ENCODE measurements at places on chromosomes 12 and 14.
A peak's percentile ranks its signal among the peaks of the same experiment; 100 is the strongest.

- no peak for DNase-seq
These were observed 15.1 kb downstream of the CCDC177 start for GRCh38 chr14:69559581-69560011.

DNA sequence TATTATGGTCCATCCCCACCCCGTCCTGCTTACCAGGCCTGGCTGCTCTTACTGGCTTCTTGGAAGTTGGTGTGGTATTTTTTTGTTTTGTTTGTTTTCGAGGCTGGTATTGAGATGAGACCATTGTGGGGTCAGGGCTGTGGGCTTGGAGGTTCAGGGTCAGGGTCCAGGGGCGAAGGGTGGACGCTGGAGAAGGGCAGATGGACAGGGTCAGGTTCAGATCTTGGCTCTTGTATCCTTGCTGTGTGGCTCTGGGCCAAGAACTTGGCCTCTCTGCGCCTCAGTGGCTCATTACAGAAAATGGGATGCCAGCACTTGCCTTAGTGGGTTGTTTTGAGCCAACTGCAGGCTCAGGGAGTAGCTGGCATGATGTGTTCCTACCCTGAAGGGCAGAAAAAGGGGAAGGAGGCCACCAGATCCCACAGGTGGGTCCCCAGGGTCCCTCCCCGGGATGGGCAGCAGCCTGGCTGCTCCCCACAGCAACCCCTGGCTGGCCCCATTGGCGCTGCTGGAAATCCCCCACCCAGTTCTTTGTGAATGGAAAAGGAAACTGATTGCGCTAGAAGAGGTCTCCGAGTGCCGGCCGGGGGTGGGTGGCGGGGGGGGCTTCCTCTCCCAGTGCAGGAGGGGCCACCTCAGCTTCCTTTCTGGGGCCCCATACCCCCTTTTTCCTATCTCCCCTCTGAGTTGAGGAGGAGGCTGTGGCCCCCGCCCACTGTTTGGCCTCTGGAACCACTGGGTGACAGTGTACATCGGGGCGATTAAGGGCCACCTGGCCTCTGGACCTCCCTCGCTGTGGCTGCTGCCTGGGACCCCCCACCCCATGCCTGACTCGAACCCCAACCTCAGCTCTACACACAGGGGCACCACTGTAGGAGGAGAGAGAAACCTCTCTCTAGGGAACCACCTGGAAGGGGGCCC, 25.0 kb downstream of the SH2B3 start:
- DNase-seq = peak; percentile 64

DNA sequence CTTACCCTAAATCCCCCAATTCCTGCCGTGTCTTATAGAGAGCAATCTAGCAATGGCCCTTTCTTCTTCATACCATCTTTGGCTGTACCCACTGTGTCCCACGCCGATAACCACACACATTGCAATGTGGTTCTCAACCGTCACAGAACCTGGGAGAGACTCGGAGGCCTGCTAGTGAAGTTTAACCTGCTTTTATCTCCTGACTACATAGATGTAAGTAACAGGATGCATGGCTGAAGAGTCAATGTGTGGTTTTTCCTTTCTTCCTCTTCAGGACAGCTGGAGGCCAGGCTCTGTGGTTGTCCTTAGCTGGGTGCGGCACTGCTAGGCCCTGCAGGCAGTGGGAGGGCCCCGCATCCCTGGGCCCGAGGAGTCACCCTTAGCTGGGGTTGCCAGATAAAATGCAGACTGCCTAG, 51.3 kb downstream of the ZNF664 start:
- no peak for DNase-seq

DNA sequence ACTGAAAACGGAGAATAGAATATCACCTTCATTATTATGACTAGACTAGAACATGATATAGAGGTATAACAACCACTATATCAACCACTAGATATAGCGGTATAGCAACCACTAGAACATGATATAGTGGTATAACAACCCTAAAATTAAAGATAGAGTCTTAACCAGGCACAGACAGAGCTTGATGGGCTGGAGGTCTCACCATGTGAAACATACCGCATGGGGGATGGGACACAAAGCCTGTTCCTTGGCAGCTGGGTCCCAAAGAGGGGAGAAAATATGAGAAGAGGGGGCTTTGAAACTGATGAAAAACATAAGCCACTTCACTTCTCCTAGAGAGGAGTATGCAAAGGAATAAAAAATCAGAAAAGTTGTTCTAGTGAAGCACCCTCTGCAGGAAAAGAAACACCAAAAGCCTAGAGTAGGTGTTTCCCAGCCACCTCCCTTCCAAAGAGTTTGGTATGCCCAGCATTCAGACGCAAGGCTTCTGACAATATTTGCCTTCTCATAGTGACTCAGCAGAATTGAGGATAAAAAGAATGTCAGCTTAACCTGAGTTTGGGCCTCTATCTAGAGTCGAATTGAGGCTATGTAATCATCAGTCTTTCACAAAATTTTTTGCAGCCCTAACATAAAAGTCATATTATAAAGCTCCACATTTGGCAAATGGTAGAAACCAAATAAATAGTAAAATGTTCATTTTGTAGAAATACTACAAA, 316.4 kb downstream of the NOVA1 start:
- DNase-seq = peak; percentile 2

DNA sequence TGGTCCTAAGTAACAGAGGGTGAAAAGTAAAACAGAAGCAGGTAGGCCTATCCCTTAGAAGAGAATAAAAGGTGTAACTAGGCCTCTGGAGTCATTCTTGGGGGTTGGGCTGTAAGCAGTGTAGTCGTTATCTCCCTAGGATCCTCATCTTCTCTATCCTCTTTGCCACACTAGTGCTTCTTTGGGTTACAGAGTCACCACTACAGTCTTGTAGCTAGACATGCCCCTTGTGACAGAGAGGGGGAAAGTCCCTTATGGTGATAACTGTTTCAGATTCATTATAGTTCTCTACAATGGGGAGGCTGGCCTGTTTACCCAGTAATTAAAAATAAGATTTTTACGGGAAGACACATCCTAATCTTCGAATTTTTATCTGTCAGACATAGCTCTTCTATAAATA, 16.4 kb upstream of the SRP54 start:
- DNase-seq = no peak

DNA sequence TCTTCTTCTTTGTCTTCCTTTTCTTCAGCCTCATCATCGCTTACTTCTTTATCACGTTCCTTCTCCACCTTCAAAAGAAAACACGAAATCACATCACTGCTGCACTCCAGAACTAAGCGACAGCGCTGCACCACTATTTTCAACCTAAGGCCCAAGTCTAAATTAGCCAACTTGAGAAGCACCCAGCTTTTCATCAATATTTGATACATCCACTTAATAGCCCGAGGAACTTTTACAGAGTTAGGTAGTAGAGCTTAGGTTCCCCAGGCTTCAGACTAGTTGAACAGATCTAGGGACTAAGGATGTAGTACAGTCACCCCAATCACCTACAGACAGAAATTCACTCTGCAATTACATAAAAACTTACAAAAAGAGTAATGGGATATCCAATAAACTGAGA, 1.9 kb downstream of the HSP90AA1 start:
- DNase-seq = no peak

GRCh38 chr12:23758608-23759007, 190.9 kb downstream of the SOX5 start:
- no peak for DNase-seq

DNA sequence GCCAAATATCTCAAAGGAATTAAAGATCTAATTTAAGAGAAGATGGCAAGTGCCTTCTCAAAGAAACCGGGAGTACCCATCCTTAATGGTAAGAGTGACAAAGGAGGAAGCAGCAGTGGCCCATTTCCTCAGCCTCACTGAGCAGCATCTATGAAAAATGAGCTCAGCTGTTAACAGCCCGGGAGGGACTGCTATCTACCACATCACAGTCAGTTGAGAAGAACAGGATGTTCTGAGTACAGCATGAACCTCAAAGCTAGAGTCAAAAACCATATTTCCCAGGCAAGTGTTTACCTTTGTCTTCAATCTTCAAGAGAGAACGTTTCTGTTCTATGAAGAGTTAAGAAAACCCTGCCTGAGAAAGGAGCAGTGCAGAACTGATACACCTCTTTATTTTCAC, 115.0 kb downstream of the BTG1 start:
- peak; percentile 35 for DNase-seq

DNA sequence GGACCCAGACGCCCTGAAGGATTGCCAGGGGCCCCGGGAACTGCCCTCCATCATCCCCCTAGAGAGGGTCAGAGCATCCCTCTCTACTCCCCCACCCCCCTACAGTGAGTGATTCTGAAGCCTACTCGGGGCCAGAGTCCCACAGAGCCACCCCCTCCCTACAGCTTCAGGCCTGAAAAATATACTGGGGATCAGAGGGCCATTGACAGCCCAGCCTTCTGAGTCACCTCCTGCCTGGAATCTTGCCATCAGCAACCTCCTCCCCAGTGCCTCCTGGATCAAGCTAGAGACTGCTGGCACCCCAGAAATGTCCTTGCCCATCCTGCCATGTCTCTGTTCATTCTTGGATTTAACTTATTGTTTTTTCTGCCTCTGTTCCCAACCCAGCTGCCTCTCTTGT, 21.7 kb upstream of the MIA2 start:
- DNase-seq = peak; percentile 29

- DNase-seq = peak; percentile 35
These were observed 64.4 kb upstream of the OSBPL8 start for GRCh38 chr12:76623931-76624330.
